Activated T-cell treated with anti-CD3 and anti-CD28 coated beads for 4 hours (primary cell): ENCODE measurements at places on chromosomes 13 and 19.

DNA sequence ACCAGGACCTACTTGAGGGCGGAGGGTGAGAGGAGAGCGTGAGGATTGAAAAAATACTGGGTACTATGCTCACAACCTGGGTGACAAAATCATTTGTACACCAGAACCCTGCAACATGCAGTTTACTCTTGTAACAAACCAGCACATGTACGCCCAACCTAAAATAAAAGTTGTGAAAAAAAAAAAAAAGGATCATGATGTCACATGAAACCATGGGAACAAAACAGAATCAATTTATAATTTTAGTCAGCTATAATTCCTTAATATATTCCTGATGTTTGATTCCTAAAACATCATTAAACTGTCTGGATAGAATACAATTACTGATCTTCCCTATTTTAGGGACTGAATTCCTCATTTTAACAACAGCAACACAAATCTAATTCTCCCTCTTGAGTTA is 160.6 kb upstream of the SPRY2 start:
- no peak for DNase-seq

DNA sequence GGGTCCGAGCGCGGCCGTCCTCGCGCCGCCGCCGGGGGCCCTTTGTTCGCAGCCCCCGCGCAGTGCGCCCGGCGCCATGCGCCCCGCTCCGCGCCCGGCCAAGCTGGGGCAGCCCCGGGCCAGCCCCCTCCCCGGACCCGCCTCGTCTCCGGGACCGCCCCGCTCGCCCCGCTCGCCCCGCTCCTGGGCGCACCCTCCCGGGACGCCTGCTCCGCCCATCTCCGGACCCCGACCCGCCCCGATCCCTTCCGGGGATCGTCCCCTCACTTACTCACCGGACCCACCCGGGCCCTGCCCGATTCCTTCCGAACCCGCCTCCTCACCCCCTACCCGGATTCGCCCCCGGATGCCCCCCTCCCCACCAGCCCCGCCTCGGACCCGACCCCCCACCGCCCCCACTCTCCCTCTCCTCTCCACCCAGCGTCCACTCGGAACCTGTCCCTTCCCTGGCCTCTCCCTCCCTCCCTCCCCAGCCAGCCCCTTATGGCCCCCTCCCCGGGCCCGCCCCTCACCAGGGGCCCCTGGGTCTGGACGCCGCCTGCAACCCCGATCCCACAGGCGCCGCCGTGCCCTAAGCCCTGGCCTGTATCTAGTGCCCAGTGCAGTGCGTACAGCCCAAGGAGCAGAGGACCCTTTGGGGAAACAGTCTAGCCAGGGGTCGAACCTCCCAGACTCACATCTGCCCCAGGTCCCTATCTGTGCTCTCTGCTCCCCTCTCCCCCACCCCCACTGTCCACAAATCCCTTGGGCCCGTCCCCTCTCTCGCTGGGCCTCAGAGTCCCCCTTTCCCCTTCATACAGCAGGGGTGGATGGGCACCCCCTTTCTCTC is at the start of gene CPAMD8:
Gene CPAMD8, minus strand, starts transcription at position 105 of the 829 bp plus-strand sequence. CDS start 168 bp downstream, outside the sequence.
- DNase-seq = no peak

DNA sequence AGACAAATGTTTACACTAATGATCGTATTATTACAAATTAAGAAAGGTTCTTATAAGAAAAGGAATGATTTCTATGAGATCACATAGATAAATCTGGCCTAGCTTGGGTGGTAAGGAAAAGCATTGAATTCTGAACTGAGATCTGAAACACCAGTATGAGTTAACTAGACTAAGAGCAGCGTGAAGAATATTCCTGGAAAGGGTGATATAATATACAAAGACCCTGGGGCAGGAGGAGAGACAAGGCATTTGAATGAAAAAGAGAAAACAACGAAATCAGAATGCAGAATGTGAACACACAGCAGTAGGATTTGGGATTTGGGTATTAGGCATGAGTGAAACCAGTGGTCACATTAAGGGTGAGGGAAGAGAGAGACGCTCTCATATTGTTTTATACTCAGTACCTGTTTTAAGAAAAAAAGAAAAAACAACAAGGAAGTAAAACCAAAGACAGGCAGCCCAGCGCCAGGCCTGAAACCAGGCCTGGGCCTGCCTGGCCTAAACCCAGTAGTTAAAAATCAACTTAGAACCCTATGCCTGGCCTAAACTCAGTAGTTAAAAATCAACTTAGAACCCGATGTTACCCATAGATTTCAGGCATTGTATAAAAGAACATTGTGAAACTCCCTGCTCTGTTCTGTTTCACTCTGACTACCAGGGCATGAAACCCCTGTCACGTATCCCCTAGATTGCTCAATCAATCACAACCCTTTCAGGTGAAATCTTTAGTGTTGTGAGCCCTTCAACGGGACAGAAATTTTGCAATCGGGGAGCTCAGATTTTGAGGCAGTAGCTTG is 287.1 kb downstream of the ITGBL1 start:
- DNase-seq = no peak

- DNase-seq = no peak
Observed at GRCh38 chr13:20901668-20902437, 693 bp downstream of the XPO4 start.

DNA sequence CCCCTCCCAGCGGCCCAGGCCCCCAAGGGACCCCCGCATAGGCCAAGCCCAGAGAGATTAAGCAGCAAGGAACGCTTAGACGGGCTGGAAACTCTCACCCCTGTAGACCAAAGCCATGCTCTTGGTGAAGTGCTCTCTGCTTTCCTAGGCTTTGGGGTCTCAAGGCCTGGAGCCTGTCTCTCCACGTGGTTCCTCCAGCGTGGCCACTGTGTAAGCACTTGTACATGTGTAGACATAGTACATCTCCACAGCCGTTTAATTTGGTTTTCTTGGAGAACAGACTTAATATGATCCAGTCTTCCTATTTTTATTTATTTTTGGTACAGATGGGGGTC is 1.1 kb downstream of the NUDT19 start:
- no peak for DNase-seq
